ENCODE measurements at places on chromosomes 13 and 19. TPM values are rescaled to one million over a fixed set of nuclear protein-coding genes. Genes with fewer than 3 reads are reported as not detected.

DNA sequence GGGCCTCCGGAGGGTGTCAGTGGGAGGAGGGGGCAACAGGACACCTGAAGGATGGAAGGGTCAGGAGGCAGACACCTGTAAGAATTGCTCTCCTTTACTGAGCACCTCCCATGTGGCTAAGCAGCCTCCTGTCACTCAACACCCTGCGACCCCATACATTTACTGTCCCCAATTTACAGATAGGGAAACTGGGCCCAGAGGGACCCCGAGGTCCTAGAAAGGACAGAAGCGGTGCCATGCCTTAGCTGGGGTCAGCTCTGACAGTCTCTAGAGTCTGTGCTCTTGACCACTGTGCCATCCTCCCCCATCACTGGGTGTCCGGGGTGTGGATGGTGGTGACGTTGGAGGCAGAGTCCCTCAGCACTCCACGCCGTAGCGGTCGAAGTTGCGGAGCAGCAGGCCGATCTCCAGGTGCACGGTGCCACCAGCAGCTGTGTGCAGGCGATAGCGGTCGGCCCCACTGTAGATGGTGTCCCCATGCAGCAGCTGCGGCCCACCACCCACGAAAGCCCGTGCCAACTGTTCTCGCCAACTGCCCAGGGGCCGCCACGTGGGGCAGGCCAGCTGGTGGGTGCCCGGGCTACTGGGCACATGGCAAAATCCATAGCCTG is 726 bp upstream of the TGFB1 start:
- DNase-seq = no peak

DNA sequence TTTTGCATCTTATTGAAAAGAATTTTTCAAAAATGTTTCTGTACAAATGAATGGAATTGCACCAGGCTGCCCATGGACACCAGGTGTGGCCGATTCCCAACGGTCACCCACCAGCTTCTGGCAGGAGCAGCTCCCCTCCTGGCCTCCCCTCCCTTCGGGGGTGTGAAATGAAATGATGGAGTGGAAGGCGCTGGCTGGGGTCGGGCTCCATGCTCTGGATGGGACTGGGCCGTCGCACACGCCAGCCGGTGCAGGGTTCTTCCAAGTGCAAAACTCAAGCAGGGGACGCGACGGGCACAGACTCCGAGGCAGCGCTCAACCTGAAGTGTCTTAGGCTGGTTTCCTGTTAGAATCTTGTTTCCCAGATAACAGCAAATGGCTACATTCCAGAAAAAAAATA is 21.9 kb downstream of the C19orf44 start:
- no peak for DNase-seq

- no peak for DNase-seq
These were observed 60.7 kb upstream of the GPR183 start for GRCh38 chr13:99367663-99368448.

GRCh38 chr19:4064149-4064495 is 2.6 kb downstream of the ZBTB7A start:
- no peak for DNase-seq

DNA sequence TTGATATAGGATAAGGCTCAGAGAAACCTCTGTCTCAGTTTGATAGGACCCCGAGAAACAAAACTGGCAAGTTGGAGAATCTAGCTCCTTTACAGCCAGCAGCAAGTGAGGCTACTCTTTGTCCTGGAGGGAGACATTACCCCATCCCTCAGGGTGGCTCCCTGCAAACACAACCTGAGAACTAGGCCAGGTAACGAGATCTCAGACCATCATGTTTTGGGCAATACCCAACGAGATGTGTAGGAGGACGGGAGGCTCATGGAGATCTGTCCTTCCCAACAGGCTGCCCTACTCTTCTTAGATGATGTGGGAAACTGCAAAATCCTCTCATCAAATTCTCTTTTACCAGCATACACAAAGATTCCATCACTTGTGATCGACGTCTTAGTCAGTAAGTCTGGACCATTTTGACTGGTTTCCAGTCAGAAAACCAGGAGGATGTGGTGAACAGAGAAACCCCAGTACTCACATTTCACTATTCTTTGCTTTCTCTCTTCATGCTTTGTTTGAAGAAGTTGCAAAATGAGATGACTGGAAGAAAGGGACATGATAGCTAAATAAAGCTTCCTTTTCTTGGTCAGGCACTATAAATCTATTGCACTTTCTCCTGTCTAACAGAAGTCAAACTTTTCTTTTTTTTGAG is 6.0 kb upstream of the CTU1 start:
- no peak for DNase-seq

GRCh38 chr19:41907994-41908615 is 20.1 kb downstream of the ERFL start:
- no peak for DNase-seq

DNA sequence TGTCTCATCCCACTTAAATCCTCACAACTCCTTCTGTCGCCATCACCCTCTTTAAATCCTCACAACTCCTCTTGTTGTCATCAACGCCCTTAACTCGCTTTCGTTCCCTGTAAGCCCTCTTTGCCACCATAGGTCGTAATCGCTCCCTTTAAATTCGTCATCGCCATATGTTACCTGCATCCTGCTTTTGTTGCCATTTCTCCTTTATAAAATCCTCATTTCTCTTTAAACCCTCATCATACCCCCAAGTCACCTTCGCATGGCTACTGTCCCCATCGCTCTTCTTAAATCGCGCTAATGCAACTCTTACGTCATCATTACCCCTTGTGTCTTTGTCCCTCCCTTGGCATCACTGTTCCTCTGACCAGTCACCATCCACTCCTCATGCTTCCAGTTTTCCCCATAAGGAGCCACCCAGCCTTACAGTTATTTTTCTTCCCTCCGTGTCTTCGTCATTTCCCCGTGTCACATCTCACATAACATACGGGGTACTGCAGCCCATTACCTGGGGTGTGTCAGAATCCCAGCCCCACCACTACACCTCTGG is 539 bp downstream of the PLD3 start:
- peak; percentile 26 for DNase-seq

- DNase-seq = no peak
These were observed 15.2 kb upstream of the F7 start for GRCh38 chr13:113090415-113090770.

DNA sequence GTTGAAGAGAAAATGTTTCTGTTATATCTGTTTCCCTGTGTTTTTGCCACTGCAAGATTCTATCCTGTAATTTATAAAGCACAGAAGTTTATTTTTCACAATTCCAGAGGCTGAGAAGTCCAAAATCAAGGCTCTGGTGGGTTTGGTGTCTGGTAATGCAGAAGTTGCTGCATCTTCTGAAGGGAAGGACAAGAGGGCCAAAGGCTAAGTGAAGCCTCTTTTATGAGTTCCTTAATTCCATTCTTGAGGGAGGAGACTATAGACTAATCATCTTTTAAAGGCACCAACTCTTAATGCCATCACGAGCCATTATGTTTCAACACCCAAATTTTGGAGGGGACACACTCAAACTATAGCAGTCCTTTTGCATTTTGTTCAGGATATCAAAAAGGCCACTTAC is 34.1 kb upstream of the WDFY2 start:
- DNase-seq = no peak

DNA sequence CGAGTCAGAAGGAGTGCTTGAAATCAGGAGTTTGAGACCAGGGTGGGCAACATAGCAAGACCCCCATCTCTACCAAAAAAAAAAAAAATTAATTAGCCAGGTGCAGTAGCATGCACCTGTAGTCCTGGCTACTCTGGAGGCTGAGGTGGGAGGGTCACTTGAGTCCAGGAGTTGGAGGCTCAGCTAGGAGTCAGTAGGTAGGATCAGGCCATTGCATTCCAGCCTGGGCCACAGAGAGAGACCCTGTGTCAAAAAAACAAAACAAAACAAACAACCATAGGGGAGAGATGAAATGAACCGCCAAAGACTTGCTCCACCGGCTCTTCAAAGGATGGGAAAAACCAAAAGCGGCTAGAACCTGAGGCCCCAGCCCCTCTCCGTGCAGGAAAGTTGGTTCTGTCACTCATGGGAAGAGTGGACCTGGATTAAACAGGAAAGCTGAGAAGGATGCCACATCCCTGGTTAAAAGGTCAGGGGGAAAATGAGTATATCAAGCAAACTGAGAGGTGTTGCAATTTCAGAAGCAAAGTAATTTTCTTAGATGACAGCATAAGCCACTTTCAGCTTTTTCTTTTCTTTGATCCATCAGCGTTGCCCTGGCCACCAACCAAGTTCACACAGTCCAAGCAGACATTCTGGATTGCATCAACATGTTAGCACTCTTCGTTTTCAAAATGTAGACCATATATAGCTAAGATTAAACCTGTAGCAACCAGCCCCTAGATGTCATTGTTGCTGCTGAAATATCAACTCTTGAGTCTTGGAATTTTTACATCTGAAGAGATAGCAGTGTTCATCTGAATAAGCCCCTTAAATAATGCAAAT is 8.9 kb upstream of the ZNF507 start:
- no peak for DNase-seq

DNA sequence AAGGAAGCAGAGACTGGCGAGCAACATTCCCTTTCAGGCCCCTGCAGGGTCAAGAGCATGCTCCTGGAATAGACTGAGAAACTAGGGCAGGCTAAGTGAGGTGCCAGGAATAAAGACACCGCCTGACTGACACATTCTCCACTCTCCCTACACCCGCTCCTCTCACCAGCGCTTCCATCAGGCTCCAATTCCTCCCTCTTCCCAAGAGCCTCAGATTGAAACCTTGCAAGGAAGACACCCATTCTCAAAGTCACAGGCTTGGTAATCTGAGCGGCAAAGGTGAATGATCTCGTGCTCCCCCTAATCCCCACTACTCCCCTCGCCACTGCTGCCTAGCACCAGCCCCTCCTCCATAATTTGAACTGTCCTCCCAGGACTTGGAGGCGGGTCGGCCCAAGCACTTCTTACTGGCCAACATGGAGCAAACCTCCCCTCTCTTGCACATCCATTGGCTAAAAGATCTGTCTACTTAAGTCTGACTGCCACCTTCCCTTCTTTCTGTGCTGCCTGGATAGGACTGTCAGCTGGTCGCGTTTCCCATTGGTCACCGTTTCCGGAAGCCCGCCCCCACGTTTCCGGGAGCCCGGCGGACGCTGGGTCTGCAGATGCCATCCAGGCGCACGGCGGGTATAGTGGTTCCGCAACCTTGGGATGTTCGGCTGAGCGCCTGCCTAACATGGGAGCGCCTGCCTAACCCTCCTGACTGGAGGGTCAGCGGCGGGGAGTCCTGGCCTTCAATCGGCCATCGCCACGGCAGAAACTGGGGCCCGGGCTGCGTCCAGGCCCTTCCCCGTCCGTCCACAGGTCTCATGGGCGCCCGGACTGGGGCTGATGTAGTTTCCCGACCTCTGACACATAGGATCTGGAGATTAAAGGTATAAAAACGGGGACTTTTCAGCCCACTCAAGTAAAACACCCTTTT is 33.6 kb downstream of the ZNF383 start:
- DNase-seq = peak; percentile 82

DNA sequence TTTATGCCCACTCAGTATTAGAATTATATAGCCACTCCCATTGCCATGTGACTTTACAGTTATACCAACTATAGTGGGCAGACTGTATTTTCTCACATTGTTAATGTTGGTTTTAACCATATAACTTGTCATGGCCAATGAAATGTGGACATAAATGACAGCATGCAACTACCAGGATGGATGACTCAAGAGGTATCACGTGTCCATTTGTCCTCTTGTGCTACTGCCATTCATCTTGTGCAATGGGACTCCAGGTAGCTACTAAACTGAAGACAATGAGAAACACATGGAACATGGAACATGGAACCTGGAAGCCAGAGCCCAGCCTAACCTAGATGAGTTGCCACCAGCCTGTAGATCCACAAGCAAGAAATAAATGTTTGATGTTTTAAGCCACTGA is 242.7 kb upstream of the IPO5 start:
- no peak for DNase-seq

GRCh38 chr13:30804474-30804873 is 69.1 kb downstream of the ALOX5AP start:
- peak; percentile 23 for DNase-seq

- no peak for DNase-seq
These were observed 73.2 kb upstream of the MCF2L start for GRCh38 chr13:112895521-112896465.

- no peak for DNase-seq
These were observed 71.4 kb downstream of the EFNB2 start for GRCh38 chr13:106464076-106464475.

DNA sequence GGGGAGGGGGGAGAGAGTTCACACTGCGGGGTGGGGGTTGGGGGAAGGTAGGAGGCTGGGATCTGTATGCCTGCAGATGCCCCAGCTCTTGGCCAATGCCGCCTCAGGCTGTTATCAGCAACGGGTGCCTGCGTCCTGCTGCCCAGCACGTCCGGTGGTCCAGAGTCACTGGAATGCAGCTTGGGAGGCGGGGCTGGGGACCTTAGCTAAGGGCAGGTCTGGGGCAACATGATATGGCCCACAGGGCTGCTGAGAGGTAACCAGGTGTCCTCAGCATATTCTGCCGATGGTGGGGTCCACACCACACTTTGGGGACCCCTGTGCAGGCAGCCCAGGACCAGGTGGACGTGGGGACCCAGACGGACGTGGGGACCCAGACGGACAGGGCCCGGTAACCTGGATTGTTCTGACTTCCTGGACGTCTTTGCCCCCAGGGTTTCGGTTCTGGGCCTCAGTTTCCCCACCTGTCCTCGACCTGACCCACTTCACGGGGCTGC is 668 bp upstream of the ARHGAP45 start:
- DNase-seq = no peak

DNA sequence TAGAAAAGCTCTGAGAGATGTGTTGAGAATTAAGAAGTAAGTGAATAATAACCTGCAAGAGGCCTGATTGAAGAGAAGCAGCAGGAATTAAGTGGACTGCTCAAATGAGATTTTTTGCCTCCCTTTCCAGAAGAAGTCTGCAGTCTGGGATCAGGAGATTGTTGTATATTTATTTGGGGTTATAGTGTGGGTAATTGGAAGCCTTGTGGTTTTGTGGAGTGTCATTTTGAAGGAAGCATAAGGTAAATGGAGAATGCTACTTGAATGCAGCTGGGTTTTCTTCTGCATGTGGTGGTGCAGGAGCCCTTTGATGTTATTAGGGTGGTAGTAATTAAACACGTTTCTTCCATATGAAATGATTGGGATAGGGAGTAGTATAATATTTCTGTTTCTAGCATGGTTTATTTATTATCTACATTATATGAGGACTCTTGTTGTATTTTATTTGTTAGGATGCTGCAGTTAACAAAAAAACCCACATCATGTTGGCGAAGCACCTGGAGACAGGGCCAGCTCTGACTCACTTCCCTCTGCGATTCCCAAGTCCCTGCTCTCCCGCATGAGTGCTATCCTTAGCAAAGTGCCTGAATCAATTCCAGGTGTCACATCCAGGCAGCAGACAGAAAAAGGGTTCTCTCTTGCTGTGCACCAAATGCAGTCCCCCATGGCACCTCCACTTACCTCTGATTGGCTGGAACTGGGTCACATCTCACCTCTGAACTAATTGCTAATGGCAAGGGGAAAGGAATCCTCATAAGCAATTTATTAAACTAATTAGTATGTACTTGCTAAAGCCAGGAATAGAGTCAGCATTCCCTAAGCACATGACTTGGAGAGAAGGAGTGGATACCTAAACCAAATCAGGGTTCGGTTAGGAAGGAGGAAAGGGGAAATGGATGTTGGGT is 54.8 kb downstream of the DGKH start:
- no peak for DNase-seq

The CEACAM21 gene
- not detected for total RNA-seq

The POSTN gene
- total RNA-seq = not detected

The PTH2 gene
- not detected for total RNA-seq

The KLK10 gene
- not detected for total RNA-seq

The CASP14 gene
- total RNA-seq = not detected

The ZNF345 gene
- 2.0 TPM for total RNA-seq

The CEACAM1 gene
- 31.2 TPM for total RNA-seq

The DBP gene
- total RNA-seq = 21.3 TPM

The KCNN1 gene
- 4.6 TPM for total RNA-seq

The ZNF320 gene
- total RNA-seq = 9.9 TPM

The ZNF8 gene
- 3.6 TPM for total RNA-seq

The VSTM1 gene
- total RNA-seq = not detected

The PLK5 gene
- not detected for total RNA-seq

All from SK-MEL-5 (cell line).